ENCODE measurements at places on chromosomes 5 and 9.

GRCh38 chr5:36881807-36882206, 5.2 kb downstream of the NIPBL start:
- DNase-seq: no peak

DNA sequence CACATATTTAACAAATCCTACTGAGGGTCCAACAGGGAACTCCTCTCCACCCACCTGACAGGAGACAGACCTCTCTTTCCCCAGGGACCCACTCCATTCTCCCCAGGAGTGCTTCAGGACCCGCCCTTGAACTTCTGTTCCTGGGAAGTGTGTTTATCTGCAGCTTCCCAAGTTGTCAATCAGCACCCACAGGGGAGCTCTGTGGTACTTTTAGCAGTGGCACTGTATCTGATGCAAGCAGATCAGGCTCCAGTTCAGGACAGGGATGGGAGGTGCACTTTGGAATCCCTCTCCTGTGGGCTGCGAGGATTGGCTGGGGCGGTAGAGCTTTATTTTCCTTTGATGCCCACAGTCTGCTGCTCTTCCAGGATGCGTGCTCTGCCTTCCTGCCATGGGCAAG, 8.7 kb downstream of the GALNT10 start:
- no peak for DNase-seq

DNA sequence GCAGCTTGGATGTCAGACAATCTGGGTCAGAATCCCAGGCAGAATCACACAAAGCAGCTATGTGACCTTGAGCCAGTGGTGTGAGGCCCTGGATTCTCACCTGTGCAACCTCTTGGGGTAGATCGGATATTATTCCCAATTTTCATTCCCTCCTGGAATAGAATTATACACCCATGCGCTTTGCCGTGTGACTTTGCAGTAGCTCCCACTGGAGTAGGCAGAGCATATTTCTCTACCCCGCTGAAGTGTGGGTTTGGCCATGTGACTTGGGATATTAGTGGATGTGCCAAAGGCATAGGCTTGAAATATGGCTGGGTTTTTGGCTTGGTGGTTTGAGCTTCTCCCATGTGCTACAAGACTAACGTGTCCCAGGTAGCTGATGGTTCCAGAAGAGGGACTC, 35.5 kb upstream of the IER5L start:
- no peak for DNase-seq

DNA sequence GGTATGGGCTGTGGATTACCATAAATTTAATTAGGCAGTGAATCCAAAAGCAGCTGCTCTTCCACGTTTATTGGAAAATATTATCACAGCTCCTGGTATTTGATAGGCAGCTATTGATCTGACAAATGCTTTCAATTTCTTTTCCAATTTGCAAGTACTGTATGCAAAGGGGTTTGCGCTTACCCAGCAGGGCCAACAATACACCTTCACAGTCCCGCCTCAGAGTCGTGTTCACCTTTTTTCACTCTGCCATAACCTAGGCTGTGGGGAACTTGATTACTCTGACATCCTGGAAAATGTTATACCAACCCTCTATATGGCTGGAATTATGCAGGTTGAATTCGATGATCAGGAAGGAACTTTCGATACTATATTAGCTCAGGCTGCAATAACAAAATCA, 32.3 kb upstream of the TENT4A start:
- no peak for DNase-seq

- DNase-seq: no peak
Measured at GRCh38 chr5:37184748-37185364, 64.3 kb downstream of the CPLANE1 start.

- no peak for DNase-seq
Measured at GRCh38 chr5:1760656-1761452, 38.8 kb downstream of the MRPL36 start.

DNA sequence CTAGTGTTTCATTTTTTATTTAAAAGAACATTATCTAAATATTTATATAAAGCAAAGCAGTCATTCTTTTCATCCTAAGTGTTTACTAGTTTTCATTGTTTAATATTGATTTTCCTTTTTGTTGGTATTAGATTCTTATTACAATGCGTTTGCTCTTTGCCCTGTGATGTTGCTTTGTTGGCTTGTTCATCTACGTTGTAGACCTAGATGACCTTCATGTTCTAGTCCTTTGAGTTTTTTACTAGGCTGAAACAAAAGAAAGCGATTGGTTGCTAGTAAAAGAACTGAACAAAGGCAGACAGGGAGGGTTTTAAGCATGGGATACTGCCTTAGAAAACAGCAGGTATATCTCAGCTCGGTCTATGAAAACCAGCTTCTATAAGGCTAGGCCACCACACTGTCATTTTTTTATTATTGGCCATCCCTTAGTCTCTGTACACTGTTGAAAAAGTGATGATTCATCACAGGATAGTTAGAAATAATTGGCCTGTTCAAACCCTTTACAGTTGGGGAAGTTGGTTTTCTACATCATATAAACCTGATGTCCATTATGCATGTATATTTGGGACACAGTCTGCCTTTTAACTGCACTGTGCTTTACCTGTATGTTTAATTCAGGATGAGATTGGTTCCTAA, 119.0 kb downstream of the ZCCHC7 start:
- DNase-seq: no peak
